Natural killer cell (primary cell): ENCODE measurements at places on chromosomes 2 and 18. TPM values are rescaled to one million over a fixed set of nuclear protein-coding genes. Genes with fewer than 3 reads are reported as not detected.
A peak's percentile ranks its signal among the peaks of the same experiment; 100 is the strongest.

DNA sequence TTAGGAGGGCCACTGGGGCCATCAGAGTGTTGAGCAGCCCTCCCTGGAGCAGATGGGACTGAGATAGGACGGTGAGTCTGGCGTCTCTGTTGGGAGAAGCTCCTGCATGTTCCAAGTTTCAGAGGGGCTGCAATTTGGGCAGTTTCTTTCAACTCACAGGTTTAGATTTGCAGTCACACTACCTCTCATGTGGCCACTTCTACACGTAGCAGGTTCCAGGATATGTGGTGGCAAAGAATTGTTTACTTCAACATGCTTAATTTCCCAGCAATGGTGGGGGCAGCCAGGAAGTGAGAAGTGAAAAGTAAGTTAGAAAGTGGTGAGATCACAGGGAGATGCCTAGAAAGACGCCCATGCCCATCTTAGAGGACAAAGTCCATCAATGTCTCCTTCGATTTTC, 9.3 kb downstream of the NCK2 start:
- peak overlapping the region; percentile 53 for H3K27ac ChIP-seq
- no peaks in the 10 kb centered on the region for H3K27me3 ChIP-seq
- no peak for DNase-seq
- H3K4me1 ChIP-seq, result peaks cover 60% of the 10 kb centered on the region

GRCh38 chr18:9861933-9862332, 23.8 kb upstream of the TXNDC2 start:
- no peaks in the 10 kb centered on the region for H3K4me1 ChIP-seq
- DNase-seq, result no peak
- H3K4me3 ChIP-seq, result no peak overlapping the region
- H3K36me3 ChIP-seq, result no peaks in the 10 kb centered on the region

DNA sequence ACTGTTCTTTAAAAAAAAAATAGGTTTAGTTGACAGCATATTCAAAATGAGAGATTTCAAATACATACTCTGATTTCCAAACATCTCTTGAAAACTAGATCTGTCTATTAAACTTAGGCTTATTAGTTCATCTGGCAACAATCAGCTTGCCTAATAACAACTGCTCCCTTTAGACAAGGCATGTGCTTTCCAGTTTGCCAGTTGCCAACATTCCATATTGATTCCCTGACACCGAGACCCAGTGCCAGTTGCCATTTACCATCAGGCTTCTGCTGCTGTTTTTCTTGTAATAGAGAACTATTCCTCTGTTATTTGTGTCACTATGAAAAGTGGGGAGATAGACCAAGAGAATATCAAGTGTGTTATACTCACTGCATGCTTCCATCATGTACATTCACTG, 256.0 kb downstream of the C1D start:
- DNase-seq, result no peak
- no peaks in the 10 kb centered on the region for H3K27me3 ChIP-seq
- H3K4me3 ChIP-seq, result no peak overlapping the region

GRCh38 chr2:138414014-138414413, 87.6 kb upstream of the SPOPL start:
- no peaks in the 10 kb centered on the region for H3K27me3 ChIP-seq
- no peak overlapping the region for H3K4me3 ChIP-seq
- no peak for DNase-seq
- H3K4me1 ChIP-seq, result no peaks in the 10 kb centered on the region
- H3K36me3 ChIP-seq, result no peaks in the 10 kb centered on the region

- H3K27ac ChIP-seq, result no peak overlapping the region
- H3K4me3 ChIP-seq, result no peak overlapping the region
- no peaks in the 10 kb centered on the region for H3K27me3 ChIP-seq
- peaks cover 4% of the 10 kb centered on the region for H3K4me1 ChIP-seq
- no peak for DNase-seq
Observed at GRCh38 chr2:16005816-16006536, 65.6 kb downstream of the MYCN start.

- no peaks in the 10 kb centered on the region for H3K4me1 ChIP-seq
- no peaks in the 10 kb centered on the region for H3K36me3 ChIP-seq
- peak; percentile 33 for DNase-seq
Observed at GRCh38 chr2:206392118-206392517, 51.2 kb upstream of the ADAM23 start.

The TTC27 gene
- 14.1 TPM for total RNA-seq

GRCh38 chr18:49846718-49847470, 33.6 kb upstream of the ACAA2 start:
- no peak overlapping the region for H3K4me3 ChIP-seq
- H3K27ac ChIP-seq, result no peak overlapping the region
- peaks cover 9% of the 10 kb centered on the region for H3K4me1 ChIP-seq
- no peaks in the 10 kb centered on the region for H3K36me3 ChIP-seq
- no peak for DNase-seq

GRCh38 chr2:439556-440402, 151.9 kb upstream of the ALKAL2 start:
- no peaks in the 10 kb centered on the region for H3K36me3 ChIP-seq
- peak overlapping the region; percentile 3 for H3K27ac ChIP-seq
- peaks cover 68% of the 10 kb centered on the region for H3K4me1 ChIP-seq
- DNase-seq, result no peak
- no peaks in the 10 kb centered on the region for H3K27me3 ChIP-seq
- no peak overlapping the region for H3K4me3 ChIP-seq

The LONRF2 gene
- total RNA-seq, result not detected

DNA sequence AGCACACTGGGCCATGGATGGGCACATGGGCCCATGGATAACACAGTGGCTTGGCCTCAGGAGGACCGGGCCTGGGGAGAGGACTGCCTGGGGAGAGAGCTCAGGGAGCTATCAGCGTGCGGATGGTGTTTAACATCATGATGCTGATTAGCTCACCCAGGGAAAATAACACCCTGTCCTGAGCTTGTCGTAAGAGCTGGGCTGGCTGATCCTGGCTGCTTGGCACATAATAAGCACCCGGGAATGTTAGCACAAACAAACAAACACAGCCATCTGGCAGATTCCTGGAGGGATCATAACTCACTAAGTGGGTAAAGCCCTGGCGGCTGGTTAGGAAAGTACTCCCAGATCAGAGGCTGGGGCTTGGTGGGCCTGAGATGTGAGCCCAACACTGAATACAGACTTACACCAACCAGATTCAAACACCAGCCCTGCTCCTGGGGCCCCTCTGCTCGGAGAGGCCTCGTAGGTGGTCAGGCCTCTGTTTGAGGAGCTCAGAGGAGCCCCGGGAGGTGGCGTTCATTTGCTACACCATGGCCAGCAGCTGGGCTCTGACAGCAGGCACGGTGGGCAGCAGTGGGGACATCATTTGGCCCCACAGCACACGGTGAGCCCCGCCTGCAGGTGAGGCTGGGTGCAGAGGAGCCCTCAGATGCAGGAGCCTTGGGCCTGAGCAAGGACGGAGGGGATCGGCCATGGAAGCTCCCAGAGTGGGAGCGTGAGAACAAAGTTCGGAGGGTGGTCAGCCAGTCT, 193.4 kb upstream of the HDAC4 start:
- peaks cover 10% of the 10 kb centered on the region for H3K4me1 ChIP-seq
- H3K4me3 ChIP-seq, result no peak overlapping the region
- H3K27ac ChIP-seq, result no peak overlapping the region
- H3K36me3 ChIP-seq, result no peaks in the 10 kb centered on the region

- no peak overlapping the region for H3K27ac ChIP-seq
- H3K4me1 ChIP-seq, result no peaks in the 10 kb centered on the region
- DNase-seq, result no peak
- no peak overlapping the region for H3K4me3 ChIP-seq
Observed at GRCh38 chr2:120763508-120763907, 27.8 kb downstream of the GLI2 start.

DNA sequence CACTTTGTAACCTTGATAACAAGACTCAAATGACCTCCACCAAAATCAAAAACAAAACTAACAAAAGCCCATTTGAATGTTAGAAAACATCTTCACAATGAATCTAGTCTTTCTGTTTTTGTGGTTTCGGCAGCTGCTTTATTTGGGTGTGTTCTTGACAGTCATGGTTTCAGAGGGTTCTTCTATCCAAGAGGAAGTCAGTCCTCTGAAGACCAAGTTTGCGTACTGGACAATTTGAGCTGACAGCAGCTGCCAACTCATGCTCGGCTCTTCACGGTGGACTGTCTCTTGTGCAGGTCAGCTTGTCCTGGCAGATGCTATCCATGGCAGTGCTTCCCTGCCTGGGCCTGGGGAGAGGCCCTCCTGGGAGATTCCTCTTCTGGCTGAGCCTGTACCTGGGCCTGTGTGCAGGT, 91.0 kb downstream of the TMEM17 start:
- no peaks in the 10 kb centered on the region for H3K27me3 ChIP-seq
- no peak overlapping the region for H3K27ac ChIP-seq
- peaks cover 5% of the 10 kb centered on the region for H3K4me1 ChIP-seq
- DNase-seq, result no peak
